ENCODE measurements at places on chromosomes 2 and 18. TPM values are rescaled to one million over a fixed set of nuclear protein-coding genes. Genes with fewer than 3 reads are reported as not detected.

The CD28 gene
- 4.2 TPM for total RNA-seq

The RGPD3 gene
- 0.52 TPM for total RNA-seq

The TUBA3D gene
- total RNA-seq, result 1.0 TPM

The PROKR1 gene
- 0.52 TPM for total RNA-seq

The ZRANB3 gene
- 12.5 TPM for total RNA-seq

The EGR4 gene
- not detected for total RNA-seq

The VIL1 gene
- not detected for total RNA-seq

The ATP8B1 gene
- total RNA-seq, result 4.7 TPM

The IL37 gene
- total RNA-seq, result not detected

The OTOF gene
- total RNA-seq, result 5.2 TPM

The AQP12B gene
- total RNA-seq, result not detected

The UGT1A8 gene
- total RNA-seq, result not detected

The ZC3H8 gene
- 10.4 TPM for total RNA-seq

The ASB3 gene
- 27.7 TPM for total RNA-seq

The PKDCC gene
- total RNA-seq, result 89.2 TPM

The DSC3 gene
- total RNA-seq, result under 0.01 TPM

The MTCL1 gene
- total RNA-seq, result 12.5 TPM

The RAB6C gene
- total RNA-seq, result not detected

The RAB6D gene
- not detected for total RNA-seq

The PDE11A gene
- total RNA-seq, result 1.0 TPM

The ANKRD62 gene
- total RNA-seq, result not detected

The MC4R gene
- 0.52 TPM for total RNA-seq

The ANKRD36 gene
- 25.1 TPM for total RNA-seq

The CXCR2 gene
- total RNA-seq, result under 0.01 TPM

The STPG4 gene
- not detected for total RNA-seq

The GKN2 gene
- not detected for total RNA-seq

The ALLC gene
- total RNA-seq, result not detected

The ZNF396 gene
- total RNA-seq, result 1.6 TPM

The LGALSL gene
- 11.5 TPM for total RNA-seq

The LOXHD1 gene
- total RNA-seq, result 1.6 TPM

The ORC4 gene
- total RNA-seq, result 32.4 TPM

The TFCP2L1 gene
- under 0.01 TPM for total RNA-seq

The NEURL3 gene
- total RNA-seq, result not detected

The SLC14A1 gene
- total RNA-seq, result 14.6 TPM

The CCDC85A gene
- 4.7 TPM for total RNA-seq

The CHST10 gene
- 12.5 TPM for total RNA-seq

The CAPN14 gene
- not detected for total RNA-seq

The ERLEC1 gene
- 44.9 TPM for total RNA-seq

The C2orf80 gene
- not detected for total RNA-seq

The MYCN gene
- 7.3 TPM for total RNA-seq

The SLC30A3 gene
- 0.52 TPM for total RNA-seq

The TXNDC2 gene
- not detected for total RNA-seq

The NLRC4 gene
- total RNA-seq, result 1.6 TPM

The IL1F10 gene
- not detected for total RNA-seq

The CD8A gene
- not detected for total RNA-seq

The CACNB4 gene
- total RNA-seq, result 7.8 TPM

The CCDC178 gene
- total RNA-seq, result not detected

The IL1B gene
- total RNA-seq, result 1.0 TPM

The ALPP gene
- total RNA-seq, result not detected

The EFR3B gene
- 4.7 TPM for total RNA-seq

The NT5C1B gene
- total RNA-seq, result not detected

Data from skeletal muscle tissue (tissue), 5 donors.